ENCODE measurements at places on chromosomes 11 and 22.

DNA sequence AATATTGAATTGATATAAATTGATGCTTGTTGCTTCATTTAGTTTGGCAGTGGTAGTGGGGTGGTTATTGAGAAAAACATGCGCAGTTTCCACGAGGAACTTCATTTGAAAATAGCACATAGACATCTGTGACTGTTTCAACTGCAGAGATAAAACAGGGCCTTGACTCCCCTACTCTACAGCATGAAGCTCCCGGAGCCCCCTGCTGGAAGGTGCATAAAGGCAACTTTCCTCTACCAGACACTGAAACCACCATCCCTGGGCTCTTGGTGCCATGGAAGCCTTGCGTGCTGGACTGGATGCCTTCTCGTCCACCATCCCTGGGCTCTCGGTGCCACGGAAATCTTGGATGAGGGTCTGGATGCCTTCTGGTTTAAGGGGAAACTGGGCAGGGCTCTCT, 195.9 kb downstream of the CSNK2A3 start:
- DNase-seq = no peak

DNA sequence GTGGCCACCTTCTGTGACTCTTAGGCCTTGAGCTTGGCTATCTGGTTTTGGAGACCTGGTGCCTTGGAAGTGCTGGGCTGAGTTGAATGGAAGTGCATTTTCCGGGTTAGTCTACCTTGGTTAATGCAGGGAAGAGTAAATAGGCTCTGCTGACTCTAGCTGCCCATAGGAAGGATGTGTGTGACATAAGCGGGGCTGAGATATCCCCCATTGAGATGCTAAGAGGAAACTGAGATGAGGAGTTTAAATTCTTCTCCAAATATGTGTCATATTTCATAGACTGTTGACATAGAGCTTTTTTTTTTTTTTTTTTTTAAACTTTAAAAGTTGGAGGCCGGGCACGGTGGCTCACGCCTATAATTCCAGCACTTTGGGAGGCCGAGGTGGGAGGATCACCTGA, 30.8 kb downstream of the ZNRF3 start:
- DNase-seq = no peak

DNA sequence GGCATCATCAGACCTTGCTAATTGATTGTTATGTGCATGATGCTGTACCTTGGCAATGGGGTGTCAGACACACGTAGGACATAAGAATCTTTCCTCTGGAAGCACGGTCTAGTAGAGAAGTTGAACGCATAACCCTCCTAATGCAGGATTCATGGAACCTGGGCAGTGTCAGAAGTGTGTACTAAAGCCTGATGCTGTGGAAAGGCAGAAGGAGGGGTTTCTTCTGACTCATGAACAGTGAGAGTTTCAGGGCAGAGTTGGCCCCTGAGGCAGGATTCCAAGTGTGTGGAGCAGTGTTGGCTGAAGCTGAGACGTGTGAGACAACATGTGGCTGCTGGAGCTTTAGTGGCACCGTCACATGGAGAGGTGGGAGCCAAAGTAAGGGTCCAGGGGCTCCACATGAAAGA, 3.5 kb downstream of the PANX1 start:
- no peak for DNase-seq

GRCh38 chr11:95345651-95346050, 114.6 kb upstream of the SESN3 start:
- no peak for DNase-seq

- DNase-seq = no peak
Observed at GRCh38 chr11:68966894-68967780, 13.6 kb downstream of the MRGPRD start.

DNA sequence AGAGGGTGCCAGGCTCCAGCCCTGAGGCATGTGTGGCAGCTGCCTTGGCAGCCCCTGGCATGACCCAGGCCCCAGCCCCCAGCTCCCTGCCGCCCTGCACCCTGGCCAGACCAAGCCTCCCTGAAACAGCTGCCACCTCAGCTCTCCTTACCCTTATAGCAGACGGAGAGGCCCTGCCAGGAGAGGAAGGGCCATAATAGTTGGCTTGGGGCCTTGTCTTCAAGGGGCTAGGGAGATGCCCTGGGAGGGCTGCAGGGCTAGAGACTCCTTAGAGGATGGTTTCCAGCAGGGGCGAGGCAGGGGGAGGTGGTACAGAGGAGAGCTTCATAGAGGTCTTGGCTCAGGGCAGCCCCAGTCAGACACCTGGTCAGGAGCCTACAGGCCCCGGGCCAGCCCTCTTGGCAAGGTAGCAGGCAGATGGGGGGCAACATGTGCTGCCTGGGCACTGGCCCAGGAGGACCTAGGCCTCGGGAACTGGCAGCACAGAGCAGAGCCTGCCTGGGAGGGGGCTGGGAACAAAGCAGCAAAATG, 13.0 kb downstream of the SMTN start:
- no peak for DNase-seq

DNA sequence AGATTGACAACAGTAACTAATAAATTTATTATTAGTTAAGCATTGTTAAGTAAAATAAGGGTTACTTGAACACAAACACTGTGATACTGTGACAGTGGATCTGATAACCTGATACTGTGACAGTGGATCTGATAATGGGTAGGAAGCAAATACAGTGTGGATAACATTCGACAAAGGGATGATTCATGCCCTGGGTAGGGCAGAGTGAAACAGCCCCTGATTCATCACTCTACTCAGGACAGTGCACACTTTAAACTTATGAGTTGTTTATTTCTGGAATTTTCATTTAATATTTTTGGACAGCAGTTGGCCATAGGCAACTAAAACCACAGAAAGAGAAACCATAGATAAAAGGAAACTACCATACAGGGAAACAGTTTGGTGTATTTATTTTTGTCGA, 60.8 kb upstream of the CTSC start:
- DNase-seq = no peak

DNA sequence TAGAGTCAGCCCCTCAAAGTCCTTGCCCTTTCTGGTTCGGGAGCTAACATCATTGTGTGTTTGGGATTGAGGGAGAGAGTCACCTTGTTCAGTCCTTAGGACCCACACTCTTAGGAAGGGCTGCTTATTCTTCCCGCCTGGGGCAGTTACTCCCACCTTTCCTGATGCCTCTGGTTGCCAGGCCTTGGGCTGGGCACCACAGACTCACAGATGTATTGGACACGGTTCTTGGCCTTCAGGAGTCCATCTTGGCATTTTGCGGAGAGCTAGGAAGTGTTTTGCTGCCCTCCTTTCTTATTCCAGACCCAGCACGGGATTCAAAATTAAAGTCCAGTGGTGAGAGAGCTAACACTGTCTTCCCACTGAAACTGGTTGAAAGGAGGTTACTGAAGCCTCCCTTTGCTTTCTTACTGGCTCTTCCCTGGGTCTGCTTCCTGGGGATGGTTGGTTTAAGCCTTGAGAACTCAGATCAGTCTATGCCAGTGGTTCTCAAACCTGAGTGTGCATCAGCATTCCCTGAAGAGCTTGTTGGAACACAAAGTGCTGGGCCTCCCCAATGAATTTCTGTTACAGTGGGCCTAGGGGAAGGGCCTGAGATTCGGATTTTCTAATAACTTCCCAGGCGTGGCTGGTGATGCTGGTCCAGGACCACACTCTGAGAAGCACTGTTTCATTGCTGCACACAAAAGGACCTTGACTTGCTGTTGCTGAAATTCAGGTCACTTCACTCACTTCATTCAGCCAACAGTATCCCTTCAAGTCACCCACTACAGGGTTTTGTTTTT, 1.4 kb downstream of the OSBP2 start:
- DNase-seq = no peak

DNA sequence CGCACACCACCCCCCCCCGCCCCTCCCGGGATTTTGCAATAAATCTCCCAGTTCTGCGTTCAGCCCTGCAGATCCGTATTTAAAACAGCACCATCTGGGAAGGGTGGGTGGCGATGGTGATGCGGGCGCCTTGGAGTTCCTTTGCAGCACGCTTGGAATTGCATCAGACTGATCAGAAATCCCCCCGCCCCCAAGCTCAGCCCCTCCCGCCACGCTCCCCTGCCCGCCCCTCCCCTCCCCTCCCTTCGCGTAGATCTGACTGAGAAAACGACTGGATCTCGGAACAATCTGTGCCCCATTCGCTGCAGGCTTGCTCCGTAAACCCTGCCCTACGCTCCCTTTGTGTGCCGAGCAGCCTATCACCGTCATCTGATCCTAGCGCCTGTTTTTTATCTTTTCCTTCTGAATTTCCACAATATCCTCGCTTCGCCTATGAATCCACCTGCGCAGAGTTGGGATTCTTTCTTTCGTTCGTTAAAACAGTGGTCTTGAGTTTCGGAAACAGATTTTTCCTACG, 18.1 kb upstream of the BDNF start:
- no peak for DNase-seq
